ENCODE measurements at places on chromosomes 11 and 22.

DNA sequence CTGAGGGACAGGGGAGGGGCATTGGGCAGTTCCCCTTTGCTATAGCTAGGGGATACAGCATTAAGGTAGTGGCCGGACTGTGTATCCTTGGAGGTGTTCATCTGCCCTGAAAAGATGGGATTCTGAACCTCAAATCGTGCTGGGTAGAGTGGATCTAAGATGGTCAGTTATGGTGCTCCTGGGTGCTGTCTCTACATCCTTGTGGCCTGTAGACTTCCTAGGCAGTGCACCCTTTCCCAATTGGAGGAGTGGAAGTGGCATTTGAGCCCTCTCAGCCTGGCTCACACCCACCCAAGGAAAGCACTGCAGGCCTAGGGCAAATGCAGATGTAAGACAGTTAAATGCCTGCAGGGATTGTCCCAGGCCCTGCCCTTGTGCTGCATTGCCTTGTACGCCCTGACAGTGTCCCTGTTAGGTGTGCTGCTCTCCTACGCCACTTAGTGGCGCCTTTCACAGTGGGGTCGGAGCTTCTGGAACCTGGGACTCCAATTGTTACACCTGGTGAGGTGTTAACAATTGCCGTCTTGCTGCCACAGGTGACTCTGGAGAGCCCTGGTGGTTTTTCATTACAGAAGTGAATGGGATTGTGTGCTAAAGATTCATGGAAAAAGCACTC, 35.0 kb downstream of the PPFIBP2 start:
- DNase-seq, result no peak

GRCh38 chr22:39530692-39531331, 1.7 kb downstream of the RPS19BP1 start:
- DNase-seq, result peak; percentile 38

DNA sequence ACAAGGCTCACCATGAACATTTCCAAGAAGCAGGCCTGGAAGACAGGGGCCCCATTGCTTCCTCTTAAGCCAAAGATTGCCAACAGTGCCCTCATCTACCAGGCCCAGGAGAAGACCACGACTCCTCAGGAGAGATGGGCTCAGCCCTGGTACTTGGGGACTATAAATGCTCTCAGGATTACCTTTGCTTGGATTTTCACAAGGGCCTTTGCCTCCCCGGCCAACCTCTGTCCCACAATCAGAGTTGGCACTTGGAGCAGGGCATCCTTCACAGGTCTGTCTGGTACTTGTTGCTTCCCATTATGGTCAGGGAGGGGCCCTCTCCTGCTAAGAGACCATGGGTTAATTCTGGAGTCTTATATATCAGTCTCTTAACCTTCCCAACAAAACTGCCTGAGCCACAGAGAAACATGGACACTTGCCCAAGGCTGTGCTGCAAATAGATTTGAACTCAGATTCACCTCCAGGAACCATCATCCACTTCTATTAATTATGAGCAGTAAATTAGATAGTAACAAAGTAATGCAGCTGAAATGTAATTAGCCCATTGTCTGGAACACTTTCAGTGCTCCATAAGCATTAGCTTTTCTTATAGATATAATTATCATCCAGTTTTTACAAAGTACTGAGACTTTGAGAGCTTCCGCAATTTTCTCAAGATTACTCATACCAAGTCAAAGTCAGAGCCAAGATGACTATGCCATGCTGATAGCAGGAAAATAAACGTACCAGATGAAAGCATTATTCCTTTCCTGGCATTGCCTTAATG, 33.5 kb downstream of the POU2AF3 start:
- no peak for DNase-seq

DNA sequence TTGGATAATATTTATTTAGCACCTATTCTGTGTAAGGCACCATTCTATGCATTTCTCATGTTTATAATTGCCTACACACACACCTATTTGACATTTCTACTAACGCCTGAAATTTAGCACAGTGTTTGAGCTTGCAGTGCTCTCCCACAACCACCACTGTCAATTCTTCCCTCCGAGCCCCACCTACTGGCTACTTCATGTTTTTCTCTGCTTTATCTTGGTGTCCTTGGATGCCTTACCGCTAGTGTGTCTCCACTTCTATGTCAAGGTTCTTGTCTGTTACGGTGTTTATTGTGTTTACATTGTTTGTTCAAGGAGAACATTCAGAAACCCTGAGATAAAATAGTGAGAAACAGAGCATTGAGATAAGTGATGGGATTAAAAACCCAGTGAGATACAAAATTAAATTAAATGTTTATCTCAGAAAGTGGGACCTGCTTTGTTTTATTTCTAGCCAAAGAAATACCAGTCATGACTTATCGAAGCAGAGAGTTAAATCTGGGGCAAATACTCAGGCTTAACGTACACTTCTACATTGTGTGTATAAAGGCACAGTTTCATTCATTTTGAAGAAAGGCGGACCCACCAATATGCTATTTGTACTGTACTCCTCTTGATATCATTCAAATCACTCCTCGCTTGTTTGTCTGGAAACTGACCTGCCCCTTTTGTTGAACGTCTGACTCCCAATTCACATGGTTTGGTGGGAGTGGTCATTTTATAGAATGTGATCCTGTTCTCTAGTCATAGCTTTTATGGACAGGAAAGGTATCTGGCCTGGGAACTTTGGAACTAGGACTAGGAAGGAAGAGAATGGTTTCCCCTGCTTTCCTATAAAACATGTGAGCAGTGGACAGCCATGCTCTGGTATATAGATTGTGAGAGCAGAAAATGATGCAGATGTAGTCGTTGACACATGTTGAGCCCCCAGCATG, 39.2 kb upstream of the SLC36A4 start:
- DNase-seq, result no peak

DNA sequence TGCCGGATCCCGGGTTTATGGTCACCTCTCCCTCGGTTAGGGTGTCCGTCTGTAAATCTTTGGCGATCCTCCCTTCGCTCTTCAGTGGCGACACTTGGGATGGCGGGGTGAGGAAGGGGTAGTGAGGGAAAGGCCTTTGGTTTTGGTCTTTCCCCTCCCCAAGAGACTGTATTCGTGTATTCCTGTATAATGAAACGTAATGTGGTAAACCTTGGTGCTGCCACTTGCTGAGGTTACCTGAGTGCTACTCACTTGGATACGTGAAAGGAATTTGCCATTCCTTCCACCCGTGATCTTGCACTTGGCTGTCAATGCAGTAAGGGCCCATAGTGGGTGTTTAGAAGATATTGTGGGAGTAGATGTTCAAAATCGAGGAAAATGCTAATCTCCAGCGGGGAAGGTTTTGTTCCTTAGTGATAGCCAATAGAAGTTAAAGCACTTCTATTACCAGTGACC, 578 bp upstream of the NUP160 start:
- no peak for DNase-seq

All from lower lobe of right lung (tissue), 2 donors.